ENCODE measurements at places on chromosomes 12 and 14.

GRCh38 chr12:54329759-54330158, 4.8 kb downstream of the COPZ1 start:
- no peak for DNase-seq

- DNase-seq, result peak; percentile 24
Measured at GRCh38 chr12:102504280-102504679, 23.9 kb upstream of the IGF1 start.

DNA sequence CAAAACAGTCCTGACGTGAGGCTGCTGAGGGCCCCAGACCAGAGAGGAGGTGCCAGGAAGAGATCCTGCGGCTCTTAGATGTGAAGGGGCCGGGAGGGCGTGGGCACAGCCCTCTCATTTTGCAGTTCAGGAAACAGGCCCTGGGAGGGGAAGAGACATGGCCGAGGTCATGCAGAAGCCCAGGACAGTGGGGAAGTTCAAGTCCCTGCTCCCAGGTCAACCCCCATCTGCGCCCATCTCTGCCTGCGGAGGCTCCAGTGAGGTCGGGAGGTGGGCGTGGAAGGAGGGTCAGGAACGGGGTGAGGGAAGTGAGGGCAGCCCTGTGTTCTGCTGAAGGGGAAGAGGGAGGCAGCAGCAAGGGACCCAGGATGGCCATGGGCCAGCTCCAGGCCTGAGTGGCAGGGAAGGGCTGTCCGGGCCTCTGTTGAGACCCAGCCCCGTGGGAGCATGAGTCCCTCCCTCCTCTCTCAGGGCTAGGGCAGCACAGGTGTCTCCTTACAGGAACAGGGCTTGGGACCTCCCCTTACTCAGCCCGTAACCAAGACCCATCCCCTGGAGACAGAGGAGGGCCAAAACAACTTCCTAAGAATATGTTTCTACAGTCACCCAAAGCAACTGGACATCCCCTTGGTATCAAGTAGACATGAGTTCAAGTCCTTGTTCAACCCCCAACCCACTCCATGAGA, 90.8 kb downstream of the LGMN start:
- DNase-seq, result peak; percentile 37

- DNase-seq, result no peak
Measured at GRCh38 chr12:68036642-68037041, 47.4 kb downstream of the IFNG-AS1 start.

GRCh38 chr14:52873694-52874093, 77.2 kb downstream of the FERMT2 start:
- DNase-seq, result peak; percentile 13

DNA sequence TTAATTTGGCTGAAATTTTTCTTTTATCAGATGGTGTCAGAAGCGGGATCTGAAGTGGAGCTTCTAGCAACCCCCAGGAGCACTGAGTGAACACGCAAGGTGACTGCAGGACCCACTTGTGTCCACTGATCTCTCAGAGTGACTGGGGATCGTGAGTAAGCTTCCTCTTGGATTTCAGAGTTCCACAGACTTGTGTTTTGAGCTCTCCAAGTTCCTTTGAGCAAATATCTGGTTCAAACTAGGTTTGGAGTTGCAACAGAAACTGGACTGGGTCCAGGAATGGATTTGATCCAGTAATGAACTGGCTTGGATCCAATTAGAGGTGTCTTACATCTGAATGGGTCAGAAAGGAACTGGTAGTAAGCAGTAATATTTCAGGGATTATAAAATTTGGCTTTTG, 24.7 kb upstream of the B4GALNT1 start:
- DNase-seq, result no peak

DNA sequence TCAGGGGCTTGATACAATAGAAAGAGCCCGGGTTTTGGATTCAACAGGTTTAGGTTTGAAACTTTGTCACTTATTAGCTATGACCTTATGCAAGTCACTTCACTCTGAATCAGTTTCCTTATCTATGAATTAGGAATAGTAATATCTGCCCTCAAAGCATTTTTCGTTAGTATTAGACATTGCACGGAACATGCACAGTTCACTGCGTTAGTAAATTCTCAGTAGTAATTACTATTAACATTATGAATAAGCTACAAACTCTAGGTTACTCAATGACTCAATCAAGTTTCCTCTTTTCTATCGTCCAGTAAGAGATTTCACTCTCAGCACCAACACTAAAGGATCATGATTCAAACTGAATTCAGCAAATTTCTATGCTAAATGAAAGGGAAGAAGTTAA, 150.3 kb downstream of the CEP83 start:
- DNase-seq, result no peak

DNA sequence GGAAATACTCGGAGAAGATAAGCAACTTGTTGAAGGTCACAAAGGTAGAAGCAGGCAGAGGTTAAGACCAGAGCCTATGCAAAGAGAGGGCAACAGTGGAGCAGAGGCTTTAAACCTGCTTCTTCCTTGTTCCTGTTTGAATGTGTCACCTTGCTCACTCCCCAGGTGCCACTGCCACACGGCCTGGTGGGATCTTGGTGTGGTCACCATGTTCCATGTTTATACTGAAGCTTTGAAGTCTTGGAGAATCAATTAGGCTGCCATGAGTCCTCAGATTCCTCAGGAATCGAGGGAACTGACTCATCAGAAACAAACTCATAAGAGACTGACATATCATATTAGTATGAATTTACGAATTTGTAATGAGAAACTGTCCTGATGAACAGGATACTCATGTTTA, 46.8 kb downstream of the IQSEC3 start:
- DNase-seq, result no peak

- no peak for DNase-seq
Measured at GRCh38 chr14:53881161-53881871, 75.3 kb downstream of the BMP4 start.

GRCh38 chr12:130154276-130155070, 7.8 kb upstream of the FZD10 start:
- DNase-seq, result no peak

DNA sequence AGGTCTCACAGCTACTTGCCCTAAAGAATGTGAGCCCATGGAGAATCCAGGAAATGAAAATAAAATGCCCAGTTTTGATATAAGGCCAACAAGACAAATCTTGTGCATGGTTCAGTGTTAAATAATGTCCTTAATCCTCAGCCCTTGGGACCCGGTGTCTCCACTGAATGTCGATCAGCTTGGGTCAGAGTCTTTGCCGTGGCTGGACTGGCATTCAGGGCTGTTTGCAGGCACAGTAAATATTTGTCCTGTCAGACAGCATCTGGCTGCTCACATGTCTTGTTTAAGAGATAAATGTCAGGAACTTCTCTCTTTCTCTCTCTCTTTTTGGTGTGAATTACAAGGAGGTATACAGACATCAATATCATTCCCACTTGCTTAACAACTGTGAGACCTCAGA, 452.5 kb downstream of the FUT8 start:
- no peak for DNase-seq

GRCh38 chr14:93978735-93979134, 2.4 kb upstream of the ASB2 start:
- no peak for DNase-seq

DNA sequence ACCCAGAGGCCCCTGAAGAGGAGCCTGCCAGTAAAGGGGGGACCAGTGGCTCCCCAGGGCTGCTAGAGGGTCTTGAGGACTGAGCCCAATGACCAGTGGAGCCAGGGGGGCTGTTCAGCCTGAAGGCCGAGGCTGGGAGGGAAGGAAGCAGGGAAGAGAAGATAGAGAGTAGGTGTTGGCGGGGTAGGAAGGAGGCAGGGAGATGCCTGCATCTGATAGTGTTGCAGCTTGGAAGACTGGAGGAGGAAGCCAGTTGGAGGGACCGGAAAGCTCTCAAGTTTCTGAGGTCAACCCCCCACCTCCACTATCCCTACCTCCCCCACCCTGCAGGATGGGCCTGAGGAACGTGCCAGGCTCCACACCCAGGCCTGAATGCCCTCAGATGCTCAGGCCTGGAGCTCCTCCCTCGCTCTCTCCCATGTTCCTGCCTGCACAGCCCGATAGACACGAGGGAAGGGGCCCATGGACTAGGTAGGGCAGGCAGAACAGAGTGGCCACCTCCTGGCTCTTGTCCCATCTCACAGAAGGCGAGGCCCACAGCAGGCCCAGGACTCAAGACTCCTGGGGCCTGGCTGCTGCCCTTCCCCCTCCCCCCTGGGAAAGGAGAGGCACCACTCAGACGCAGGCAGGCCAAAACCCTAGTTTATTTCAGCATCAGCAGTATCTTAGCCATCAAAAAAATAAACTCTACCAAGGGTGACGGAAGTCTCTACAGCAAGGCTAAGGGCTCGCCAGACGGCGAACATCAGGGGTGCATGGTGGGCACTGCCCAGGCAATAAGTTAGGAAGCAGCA, 3.4 kb downstream of the CKB start:
- DNase-seq, result peak; percentile 63

- DNase-seq, result no peak
Measured at GRCh38 chr12:107663277-107663676, 22.3 kb upstream of the PWP1 start.

DNA sequence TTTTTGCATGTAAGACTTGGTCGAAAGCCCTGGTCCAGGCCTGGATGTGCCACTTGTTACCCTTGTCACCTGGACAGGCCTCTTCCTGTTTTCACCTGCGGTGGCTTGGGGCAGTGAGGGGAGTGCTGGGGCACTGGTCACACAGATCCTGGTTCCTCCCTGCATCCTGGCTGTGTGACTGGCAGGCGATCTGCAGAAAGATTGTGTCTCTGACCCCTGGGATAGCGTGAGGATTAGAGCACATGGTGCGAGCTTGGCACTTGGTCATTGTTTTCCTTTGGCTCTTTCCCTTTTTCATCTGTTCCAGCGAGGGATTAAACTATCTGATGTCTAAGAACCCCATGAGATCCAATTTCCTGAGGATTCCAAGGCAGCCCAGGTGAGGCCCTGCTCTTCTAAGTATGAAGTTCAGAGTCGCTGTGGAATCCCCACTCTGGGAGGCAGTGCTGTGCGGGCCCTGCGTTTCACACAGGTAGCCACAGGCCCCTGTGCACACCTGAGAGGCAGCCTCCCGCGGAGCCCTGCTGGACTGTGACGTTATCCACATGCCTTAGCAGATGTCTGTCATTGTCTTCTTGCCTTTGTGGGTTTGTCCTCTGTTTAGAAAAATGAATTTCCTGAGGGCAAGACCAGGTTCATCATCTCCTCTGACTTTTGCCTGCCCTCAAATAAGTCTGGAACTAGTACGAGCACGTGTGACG, 288.4 kb downstream of the CACNA1C start:
- DNase-seq, result no peak

GRCh38 chr12:82182601-82183190, 175.5 kb downstream of the CCDC59 start:
- DNase-seq, result no peak

- DNase-seq, result no peak
Measured at GRCh38 chr12:11859705-11860425, 210.4 kb downstream of the ETV6 start.

GRCh38 chr14:75430526-75430925, 2.7 kb downstream of the JDP2 start:
- DNase-seq, result no peak

DNA sequence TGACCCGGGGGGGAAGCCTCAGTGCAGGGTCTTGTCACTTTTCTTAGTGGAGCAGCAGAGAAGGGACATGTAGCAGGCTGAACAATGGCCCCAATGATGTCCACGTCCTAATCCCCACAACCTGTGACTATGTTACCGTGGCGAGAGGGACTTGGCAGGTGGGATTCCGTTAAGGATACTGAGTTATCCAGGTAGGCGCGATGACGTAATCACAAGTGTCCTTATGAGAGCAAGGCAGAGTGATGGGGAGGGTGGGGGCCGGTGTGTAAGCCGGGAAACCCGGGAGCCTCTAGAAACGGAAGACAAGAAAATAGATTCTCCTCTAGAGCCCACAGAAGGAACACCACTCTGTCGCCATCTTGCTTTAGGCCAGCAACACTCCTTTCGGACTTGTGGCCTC, 4.4 kb downstream of the OTUB2 start:
- DNase-seq, result no peak

DNA sequence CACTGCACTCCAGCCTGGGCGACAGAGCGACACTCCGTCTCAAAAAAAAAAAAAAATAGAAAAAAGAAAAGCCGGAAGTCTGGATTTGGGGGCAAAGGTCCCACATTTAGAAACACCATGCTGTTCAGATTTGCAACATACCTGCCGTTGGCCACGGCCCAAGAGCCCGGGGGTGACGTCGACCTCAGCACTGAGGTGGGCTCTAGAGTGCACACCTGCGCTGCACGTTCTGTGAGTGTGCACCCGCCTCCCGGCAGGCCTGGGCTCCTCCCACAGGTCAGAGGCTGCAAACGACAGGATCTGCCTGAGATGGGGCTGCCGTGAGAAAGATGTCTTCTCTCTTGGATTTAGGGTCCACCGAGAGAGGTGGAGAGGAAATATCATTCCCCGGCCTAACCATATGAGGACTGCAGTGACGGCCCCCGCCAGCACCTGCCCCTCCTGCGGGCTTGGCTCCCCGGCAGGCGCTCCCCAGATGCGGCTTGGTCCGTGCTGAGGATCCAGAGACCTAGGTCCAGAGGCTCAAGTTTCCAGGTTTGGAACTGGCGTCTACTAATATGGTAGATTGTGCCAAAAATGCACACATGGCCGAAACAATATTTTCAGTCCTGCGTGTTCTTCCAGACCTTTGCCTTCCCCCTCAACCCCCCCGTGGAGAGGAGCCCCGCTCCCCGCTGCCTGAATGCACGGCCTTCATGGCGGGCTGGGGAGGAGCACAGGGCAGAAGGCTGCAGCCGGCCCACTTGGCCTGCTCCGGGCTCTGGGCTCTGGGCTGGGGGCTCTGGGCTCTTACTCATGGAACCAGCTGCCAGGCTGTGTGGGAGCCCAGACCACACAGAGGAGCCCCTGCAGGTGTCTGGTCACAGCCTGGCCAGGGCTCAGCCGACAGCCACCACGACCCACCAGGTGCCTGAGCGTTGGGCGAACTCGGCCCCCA, 58.8 kb upstream of the FBRSL1 start:
- DNase-seq, result no peak

- no peak for DNase-seq
Measured at GRCh38 chr12:27498149-27498548, 25.9 kb upstream of the PPFIBP1 start.

DNA sequence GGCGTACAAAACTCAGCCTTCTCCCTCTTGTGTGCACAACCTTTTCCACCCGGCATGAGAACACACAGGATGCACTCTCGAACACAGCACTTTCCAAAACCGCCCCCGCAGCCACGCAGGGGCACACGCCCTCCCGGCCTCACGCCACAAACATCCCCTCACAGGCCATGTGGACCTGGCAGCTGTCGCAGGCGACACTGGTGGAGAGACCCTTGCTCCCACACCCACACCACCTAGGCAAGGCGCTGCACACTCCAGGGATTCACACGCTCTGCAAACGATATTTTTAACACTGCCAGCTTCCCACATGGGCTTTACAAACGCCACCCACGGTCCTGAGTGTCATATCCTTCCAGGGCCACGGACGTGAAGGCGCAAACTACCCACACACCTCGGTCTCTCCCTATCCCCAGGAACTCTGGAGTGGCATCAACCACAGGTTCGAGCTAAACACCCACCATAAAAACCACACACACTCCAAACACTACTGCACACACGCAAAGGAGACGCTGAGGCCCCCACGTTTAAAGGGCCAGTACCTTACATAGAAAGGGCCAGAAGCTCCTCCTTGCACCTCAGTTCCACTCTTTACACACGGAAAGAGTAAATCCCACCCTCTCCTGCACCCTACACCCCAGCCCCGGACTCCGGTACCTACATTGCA, 12.4 kb upstream of the ITGB7 start:
- DNase-seq, result peak; percentile 61
